Natural killer cell treated with Interleukin-12 subunit alpha and Interleukin-12 subunit beta and Interleukin-15 and Interleukin-18, amount 100 ng/mL, for 72 hours (primary cell): ENCODE measurements at places on chromosomes 5 and 9.

DNA sequence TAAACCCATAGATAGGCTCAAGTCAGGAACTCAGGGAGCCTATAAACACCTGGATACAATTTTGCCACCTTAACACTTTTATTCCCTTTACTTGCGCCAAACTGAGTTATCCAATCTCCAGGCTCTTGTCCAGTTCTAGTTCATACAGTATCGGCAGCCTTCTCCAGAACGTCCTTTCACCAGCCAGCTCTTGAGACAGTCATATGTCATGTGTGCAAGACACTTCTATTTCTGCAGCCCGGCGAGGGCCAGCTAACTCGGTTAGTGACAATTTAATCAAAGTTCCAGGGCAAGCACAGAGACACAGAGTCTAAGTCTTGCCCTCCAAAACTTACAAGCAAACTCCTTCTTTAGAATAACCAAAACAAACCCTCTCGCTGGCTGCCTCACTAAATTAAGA, 12.9 kb downstream of the ABCA1 start:
- DNase-seq, result no peak

- no peak for DNase-seq
Observed at GRCh38 chr9:2181792-2182191, 166.6 kb downstream of the SMARCA2 start.

DNA sequence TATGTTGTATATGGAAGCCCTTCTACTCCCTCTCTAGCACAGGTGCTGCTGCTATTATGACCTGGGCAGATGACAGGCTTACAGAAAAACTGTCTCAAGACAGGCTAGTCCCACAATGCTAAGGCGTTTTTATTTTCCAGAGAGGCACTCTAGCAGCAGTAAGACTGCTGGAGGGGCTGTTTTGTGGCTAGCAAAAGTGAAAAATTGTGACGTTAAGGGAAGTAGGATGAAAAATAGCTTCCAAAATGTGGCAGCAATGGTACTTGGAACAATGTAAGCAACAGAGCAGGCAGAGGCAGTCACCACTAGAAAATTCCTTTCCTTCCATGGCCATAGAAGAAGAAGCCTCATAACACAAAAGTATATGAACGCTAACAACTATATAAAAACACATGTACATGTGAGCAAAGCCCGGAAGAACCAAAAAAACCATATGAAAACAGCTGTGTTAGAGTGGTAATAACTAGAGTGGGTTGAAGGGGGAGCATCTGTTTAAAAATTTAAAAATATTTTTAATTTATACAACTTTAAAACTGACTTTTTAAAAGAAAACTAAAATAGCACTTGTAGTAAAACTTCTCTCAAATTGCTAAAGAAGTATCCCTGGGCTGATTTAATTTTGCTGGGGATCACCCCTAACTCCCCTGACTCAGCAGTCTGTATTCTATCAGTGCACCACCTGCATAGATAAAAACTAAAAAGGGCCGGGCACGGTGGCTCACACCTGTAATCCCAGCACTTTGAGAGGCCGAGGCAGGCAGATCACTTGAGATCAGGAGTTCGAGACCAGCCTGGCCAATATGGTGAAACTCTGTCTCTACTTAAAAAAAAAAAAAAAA, 30.6 kb downstream of the CLINT1 start:
- no peak for DNase-seq

- no peak for DNase-seq
Observed at GRCh38 chr9:134730011-134730760, 88.6 kb downstream of the COL5A1 start.

GRCh38 chr5:96388176-96388575, 44.9 kb downstream of the PCSK1 start:
- DNase-seq, result no peak

DNA sequence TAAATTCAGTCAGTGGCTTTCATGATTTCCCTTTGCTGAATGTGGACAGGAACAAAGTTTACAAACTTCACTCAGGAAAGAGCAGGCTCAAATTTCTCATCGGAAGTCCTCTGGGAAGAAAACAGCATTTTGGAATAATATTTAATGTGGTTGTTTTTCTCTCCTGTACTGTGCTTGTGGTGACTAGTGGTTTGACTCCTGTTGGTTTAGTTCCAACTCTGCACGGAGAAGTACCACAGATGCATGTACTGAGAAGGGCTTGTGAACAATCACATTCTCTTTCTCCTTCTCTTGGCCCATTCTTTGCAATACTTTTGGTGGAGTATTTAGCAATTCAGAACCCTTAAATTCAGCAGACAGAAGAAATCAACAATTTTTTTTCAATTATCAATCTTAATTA, 13.3 kb downstream of the MPDZ start:
- DNase-seq, result no peak

DNA sequence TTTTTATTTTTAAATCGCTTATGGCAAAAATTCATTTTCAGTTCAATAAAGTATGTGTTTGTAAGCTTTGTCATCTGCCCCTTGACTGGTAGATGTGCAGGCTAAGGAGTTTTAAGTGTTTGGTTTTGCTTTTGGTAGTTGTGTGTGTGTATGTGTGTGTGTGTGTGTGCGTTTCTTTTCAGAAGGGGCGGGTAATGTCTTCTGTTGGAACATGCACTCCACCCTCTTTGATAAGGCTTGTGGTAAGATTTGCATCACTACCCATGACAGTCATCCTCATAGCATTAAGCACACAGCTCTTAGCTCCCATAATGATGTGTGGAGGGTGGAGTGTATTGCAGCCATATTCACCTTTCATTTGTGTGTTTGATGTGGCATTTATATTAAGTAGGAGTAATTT, 92.1 kb upstream of the FSD1L start:
- DNase-seq, result no peak

DNA sequence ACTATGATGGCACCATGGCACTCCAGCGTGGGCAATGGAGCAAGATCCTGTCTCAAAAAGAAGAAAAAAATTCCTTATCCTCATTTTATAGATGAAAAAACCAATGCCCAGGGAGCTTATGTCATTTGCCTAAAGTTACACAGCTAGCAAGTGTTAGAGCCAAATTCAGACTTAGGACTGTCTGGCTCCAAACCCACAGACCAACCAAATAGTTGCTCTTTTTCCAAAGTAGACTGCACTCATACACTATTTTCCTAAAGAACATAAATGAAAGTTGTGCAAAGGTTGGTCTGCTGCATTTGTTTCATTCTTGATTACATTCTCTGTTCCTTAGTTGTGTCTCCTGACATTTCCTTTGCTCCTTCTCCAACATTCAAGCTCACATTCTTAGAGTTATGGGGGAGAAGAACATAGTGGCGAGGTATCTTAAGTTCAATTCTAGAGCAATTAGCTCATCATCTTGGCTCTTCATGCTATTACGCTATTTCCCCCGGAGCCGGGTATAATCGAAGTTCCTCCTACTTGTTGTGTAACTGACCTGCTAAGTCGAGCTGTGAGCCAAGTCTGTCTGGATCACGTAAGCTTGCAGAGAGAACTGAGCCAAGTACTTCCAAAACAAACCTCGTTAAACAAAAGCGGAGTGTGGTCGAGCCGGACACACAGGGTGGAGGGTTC, 138.3 kb downstream of the RFK start:
- DNase-seq, result no peak

DNA sequence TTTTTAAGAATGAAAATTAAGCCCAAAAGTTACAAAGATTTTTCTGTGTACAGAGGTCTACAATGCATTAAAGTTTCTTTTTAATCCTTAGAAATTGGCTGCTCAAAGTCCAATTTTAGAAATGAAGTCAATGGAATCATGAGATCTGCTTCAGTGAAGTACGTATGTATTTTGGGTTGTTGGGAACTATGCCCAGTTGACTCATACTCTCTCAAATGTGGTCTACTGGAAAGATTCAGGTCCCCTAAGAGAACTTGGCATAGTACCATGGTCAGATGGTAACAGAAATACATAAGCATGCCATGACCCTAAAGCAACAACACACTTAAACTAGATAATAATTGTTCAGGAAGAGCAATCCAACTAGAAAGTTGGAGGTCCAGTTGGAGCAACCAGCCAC, 23.0 kb downstream of the FBLL1 start:
- no peak for DNase-seq

- no peak for DNase-seq
Observed at GRCh38 chr5:89241186-89241585, 358.2 kb upstream of the MEF2C start.

DNA sequence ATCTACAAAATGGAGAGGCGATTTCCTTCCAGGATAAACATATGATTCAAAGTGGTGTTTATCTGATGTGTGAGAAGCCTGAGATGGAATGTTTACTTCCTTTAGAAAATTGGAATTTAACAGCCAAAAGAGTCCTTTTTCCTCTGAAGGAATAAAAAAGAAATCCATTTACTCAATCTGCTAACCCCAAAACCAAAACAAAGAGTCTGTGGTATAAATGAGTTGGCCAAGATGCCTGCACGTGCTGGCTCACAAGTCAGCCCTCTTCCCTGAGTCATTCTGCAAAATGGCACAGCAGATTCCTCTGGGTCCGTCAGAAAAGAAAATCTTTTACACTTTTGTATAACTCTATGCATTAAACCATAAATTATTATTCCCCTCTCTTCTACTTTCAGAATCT, 60.8 kb downstream of the EBF1 start:
- no peak for DNase-seq

DNA sequence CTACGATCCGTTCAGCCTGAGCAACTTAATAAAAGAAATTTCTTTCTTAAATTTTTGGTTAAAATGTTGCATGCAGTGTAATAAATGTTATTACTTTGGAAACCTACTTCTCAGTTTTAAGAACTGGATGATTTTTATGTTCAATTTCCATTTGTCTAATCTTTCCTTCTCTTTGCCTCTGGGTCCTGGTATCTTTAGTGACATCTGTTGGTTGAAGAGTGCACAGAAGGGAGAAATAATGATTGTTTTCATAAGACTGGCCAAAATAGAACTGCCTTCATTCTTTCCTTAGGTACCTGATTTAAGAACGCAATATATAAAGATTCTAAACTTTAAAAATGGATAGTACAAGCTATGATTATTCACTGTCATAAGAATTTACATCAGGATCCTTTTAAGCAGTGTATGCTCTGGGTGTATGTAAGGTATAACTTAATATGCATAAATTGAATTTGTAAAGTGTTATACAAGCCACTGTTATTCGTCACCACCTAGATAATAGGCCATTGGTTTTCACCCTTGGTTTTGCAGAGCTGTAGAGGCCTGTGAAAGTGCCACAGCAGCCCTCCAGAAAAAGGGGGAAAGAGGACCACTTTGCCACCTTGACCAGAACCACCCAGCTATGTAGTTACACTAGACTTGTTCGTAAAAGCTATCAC, 82.8 kb upstream of the TLX3 start:
- no peak for DNase-seq

DNA sequence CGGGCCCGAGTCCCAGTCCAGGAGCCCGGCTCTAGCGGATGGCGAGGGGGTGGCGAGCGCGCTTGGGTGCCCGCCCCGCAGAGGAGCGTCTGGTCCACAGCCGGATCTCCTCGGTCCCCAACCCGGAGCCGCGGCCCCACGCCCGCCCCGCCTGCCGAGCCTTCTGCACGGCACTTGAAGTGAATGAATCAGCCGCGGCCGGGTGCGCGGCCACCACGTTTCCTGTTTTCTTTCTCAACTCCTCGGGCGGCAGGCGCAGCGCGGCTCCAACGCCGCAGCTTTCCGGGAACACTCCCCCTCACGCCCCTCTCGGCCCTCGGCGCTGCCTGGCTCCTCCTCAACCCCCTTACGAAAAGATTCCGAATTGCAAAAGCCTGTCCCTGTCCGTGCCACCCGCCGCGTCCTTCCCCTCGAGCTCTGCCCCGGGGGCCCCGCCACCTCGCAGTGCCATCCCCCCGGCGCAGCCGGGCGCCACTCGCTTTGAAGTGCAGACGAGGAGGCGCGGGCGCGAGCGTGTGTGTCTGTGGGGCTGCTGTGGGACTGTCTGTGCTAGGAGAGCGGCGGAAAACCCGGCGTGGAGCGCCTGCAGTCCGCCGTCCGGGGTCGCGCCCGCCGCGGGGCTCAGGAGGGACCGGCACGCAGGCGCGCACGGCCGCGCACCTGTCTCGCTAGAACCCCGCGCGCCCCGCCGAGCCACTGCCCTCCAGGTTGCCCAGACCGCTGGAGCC, 456.6 kb downstream of the RAB3C start:
- peak; percentile 98 for DNase-seq

- no peak for DNase-seq
Observed at GRCh38 chr5:139848508-139849100, 53.0 kb downstream of the PSD2 start.

GRCh38 chr9:14189578-14189977, 124.4 kb downstream of the NFIB start:
- DNase-seq, result no peak

- no peak for DNase-seq
Observed at GRCh38 chr5:14173377-14174229, 30.5 kb downstream of the TRIO start.

DNA sequence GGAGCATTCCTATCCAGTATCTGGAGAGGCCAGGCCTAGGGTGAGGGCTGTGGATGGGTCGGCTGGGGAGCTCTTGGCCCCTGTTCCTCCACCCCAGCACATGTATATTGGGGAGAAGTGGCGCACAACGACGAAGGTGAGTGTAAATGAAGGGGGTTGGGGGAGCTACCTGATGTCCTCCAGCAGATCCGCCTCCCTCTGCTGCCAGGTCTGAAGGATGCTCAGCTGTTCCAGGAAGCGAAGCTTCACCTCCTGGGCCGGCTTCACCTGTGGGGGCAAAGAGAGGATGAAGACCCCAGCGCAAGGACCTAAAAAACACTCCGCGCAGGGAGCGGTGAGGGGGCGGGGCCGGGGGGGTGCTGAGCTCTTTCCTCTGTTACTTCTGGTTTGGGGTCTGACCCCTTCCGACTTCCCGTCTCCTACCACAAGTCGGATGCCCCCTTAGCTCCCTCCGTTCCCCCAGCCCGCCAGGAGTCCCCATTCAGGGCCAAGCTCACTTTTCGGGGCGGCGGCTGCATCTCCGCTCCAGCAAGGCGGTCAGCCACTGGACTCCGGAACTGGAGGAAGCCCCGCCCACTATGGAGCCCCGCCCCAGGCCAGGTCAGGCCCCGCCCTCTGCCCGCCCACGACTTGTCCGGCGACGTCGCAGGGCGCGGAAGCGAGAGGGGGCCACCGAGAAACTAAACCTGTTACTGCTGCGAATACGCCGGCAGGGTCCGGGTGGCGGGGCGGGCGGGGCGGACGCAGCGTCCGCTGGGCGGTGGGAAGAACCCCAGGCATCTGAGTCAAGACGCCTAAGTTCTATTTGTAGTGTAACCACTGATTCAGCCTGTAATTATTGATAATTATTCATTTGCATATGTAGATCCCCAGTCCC, at the start of gene FCHSD1:
FCHSD1 (minus strand) TSS at position 568 of the 877 bp plus-strand sequence; CDS start at position 518, 50 bp downstream.
- DNase-seq, result peak; percentile 87

DNA sequence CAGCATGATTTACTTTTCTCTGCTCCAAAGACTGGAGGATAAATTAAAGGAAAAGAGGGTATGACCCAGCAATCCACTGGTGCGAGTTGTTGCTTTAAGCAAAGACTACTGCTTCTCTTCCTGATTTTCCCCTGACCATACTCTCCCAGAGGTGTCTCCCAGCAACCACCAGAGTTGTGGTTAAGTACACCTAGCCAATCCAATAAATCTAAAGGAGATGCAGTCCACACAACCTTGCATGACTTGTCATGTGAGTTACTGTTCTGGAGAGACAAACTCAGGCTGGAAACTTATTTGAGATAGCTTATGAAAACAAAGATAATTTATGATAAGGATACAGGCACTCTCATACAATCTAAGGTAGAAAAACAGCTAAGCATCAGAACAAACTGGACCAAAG, 11.9 kb downstream of the TMC1 start:
- DNase-seq, result no peak
